NCI-H1105 treated with DMSO at 0.1 percent for 48 hours (cell line): ENCODE measurements at places on chromosomes 12 and 14.

DNA sequence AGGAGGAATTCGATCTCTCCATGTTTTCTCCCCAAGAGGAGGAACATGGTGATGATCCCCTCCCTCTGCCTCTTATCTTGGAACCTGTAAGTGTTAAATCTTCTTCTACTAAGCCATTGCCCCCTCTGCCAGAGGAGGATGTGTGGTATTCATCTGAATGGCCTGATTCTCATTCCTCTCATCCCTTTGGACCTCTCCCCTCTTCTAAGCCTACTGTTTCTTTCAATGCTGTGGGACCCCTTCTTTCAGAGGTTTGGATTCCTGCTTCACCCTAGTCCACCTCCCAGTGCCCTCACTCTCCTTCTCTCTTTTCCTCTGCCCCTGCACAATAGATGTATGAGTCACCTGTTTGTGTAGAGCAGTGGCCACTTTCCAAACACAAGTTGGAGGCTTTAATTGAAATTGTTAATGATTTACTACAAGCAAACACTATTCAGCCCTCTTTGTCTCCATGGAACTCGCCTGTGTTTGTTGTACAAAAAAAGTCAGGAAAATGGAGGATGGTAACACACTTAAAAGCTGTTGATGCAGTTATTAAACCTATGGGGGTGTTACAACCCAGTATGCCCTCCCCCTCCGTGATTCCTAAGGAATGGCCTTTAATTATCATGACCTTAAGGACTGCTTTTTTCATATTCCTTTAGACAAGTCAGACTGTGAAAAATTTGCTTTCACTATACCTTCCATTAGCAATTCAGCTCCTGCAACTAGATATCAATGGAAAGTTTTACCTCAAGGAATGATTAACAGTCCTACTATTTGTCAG is 192.1 kb upstream of the ALG10B start:
- DNase-seq: no peak

DNA sequence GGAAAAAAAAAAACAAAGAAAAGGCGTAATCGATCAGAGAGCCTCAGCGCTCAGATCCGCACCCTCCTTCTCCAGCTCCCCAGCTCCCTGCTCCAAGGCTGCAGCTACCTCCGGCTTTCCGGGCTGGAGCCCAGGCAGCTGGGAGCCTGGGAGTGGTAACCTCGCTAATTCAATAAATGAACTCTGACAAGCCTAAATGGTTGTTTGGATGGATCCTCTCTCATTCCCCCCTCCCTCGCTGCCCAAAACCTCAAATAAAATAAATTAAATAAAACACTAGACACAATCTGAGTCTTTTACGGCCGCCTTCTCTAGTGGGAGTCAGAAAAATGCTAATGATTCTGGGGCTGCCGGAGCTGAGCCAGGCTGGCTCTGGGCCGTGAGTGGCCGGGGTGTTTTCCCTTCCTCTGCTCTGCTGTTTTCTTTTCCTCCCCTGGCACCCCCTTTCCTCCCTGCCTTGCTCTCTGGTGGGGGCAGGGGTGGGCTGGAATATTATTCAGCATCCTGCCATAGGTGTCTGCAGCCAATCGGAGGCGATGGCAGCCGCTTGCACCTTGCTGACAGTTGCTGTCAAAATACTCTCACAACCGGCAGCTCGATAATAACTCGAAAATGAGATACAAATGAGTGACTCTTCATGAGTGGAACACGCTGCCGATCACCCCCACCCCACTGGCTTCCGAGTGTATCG is 76.1 kb downstream of the RBM19 start:
- no peak for DNase-seq

- DNase-seq: no peak
Measured at GRCh38 chr12:58896278-58896677, 24.0 kb downstream of the LRIG3 start.

- no peak for DNase-seq
Measured at GRCh38 chr12:94263011-94263811, 114.8 kb downstream of the PLXNC1 start.

DNA sequence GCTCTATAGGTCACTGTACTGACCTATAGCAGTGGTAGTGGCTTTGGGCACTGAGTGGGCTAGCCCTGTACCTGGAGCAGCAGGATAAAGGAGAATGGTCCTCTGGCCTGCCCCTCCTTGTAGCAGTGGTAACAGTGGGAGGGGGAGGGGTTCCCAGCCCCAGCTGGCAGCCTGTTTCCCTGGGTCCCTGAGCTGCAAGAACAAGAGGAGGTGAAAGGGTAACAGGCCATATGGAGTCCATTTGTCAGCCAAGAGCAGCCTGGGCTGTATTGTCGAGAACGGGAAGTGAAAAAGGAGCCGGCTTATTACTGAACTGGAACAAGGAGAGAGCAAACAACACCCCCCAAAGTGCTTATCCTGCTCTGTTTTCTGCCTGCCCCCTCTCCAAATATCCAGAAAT is 73.8 kb upstream of the SRSF5 start:
- DNase-seq: peak; percentile 15

- no peak for DNase-seq
Measured at GRCh38 chr12:43551279-43551970, 578 bp downstream of the ADAMTS20 start.

- no peak for DNase-seq
Measured at GRCh38 chr14:105866841-105867321, 340.5 kb downstream of the TMEM121 start.

DNA sequence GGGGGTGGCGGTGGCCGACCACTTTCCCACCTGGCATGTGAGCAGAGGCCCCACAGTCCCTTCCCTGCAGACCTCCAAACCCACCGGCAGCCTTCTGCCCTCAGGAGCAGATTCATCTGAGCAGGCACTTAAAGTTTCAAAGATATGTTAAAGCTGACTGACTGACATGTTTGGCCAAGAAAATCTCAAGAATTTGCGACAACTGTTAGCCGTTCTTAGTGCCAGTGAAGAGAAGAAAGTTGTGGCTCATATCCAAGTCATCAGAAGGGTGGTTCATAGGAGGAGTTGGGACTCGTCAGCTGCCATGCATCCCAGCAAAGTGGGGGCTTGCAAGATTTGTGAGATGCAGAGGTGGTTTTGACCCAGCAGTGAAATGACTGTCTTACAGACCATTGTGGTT is 27.2 kb downstream of the ELK3 start:
- no peak for DNase-seq

GRCh38 chr14:73234586-73235394 is 2.5 kb upstream of the PAPLN start:
- DNase-seq: no peak

DNA sequence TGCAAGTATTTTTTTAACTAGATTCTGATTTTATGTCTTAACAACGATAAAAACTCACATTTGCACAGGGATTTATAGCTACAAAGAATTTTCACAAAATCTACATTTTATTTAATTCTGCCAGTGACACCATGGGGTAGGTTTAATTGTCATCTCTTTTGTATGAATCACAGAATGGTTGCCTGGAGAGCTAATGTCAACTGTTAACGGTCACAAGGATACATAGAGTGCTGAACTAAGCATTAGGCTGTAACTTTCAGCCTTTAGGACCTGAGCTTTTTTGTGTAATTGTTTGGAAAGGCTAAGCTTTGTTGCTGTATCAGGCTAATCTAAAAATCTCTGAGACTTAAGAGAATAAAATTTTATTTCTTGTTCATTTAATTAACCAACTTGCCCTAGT is 465.3 kb upstream of the TBX3 start:
- DNase-seq: no peak

DNA sequence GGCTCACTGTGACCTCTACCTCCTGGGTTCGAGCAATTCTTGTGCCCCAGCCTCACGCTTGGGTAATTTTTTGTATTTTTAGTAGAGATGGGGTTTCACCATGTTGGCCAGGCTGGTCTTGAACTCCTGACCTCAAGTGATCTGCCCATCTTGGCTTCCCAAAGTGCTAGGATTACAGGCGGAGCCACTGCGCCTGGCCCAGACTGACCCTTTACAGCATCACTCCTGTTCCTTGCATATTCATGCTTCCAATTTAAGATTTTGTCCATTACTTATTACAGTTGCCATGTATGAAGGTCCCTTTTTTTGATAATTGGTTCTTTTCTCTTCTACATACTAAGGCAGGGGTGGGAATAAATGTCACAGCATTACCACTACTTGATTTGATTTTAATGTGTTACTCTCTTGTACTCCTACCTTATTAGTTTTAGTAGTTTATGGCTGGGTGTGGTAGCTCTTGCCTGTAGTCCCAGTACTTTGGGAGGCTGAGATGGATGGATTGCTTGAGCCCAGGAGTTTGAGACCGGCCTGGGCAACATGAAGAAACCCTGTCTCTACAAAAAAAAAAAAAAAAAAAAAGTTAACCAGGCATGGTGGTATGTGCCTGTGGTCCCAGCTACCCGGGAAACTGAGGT is 46.9 kb downstream of the ADIPOR2 start:
- DNase-seq: no peak

GRCh38 chr12:12741660-12742059 is 24.5 kb downstream of the CDKN1B start:
- DNase-seq: no peak

GRCh38 chr12:81450920-81451739 is 308.0 kb downstream of the PPFIA2 start:
- peak; percentile 58 for DNase-seq

- DNase-seq: no peak
Measured at GRCh38 chr14:89384023-89384422, 33.0 kb downstream of the FOXN3 start.

DNA sequence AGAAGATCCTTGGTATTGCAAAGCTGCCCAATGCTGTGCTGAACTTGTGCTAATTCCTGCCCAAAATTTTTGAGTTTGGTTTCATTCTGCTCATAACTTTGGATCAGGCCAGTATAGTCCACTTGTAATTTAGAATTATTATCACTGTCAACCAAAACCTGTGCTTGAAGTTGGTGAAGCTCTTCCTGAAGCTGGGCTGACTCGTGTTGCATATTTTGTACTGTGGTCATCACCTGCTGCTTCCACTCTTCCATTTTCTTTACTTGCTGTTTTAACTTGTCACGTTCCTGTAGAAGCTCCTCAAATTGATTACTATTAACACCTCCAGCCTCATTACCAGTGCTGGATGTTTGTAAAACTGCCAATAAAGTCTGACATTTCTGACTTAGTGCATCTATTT is 35.8 kb downstream of the TRIP11 start:
- DNase-seq: no peak

GRCh38 chr14:56745097-56745496 is 65.2 kb downstream of the OTX2 start:
- no peak for DNase-seq

DNA sequence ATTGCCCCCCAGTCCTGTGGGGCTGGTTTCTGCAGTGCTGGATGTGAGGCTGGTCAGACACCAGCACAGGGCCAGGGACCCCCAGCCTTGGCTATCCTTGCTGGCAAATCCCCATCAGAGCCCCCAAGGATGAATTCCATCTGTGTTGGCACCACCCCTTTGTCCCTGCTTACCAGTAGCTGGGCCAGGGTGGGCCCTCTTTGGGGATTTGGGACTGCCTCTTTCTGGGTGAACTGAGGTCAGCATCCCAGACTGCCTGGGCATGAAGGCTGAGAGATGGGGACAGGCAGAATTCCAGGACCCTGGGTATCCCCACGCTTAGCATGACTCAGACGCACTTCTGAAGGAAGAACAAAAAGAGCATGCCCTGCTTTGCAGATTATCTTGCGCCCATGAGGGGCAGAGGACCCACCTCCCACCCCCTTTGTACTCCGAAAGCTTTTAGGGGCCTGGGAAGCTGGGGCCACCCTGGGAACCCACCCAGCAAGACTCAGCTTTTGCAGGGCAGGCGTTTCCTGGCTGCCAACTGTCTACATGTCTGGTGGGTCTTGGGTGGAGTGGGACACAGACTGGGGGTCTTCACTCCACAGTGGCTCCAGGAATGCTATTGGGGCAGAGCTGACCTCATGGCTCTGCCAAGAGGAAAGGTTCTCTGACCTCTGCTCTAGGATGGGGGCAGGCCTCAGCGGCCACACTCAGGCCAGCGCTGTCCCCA is 26.8 kb downstream of the RFLNA start:
- DNase-seq: no peak

DNA sequence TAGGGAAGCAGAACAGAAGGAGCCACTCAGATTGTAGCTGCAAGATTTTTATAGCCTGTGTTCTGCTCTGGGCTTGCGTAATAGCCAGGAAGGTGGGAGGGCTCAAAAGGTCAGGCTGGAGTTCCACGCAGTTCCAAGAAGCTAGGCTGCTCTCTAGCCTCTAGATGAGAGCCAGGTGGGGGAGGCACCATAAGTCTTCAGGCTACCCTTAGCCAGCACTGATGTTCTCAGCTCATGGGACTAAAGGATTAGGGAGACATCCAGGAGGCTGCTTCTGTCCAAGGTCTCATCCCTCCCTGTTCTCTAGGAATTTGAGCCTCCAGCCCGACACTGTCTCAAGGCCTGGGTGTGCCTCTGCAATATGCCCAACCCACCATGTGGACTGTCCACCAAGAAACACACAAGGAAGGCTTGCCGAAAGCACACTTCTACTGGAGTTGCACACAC is 1.7 kb downstream of the LMBR1L start:
- no peak for DNase-seq

DNA sequence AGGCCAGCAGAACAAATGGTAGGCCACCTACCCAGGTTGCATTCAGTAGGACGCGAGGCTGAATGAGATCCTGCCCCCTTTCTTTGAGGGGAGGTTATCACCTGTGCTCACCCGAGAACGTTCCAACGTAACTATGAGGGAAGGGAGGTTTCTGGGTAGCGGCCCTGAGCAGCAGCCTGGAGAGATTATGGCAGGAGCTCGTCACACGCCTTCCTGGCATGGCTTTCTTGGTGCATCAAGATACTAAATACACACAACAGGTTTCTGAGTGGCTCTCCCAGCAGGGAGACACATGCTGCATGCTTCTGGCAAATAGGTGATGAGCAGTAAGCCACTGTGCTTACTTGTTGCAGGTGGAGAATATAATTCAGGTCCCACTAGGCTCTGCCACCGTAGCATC is 147.7 kb downstream of the CALM1 start:
- no peak for DNase-seq

- DNase-seq: no peak
Measured at GRCh38 chr12:4178424-4179170, 95.0 kb upstream of the CCND2 start.

- DNase-seq: no peak
Measured at GRCh38 chr12:112167718-112168525, 42.6 kb downstream of the TRAFD1 start.

GRCh38 chr12:124928095-124928911 is 13.9 kb upstream of the UBC start:
- DNase-seq: no peak
